ENCODE measurements at places on chromosomes 3 and 15.

- no peak for DNase-seq
Observed at GRCh38 chr15:69664572-69665571, 212.3 kb downstream of the RPLP1 start.

GRCh38 chr3:58837856-58838255 lies 171.3 kb upstream of the FAM3D start:
- DNase-seq = no peak

DNA sequence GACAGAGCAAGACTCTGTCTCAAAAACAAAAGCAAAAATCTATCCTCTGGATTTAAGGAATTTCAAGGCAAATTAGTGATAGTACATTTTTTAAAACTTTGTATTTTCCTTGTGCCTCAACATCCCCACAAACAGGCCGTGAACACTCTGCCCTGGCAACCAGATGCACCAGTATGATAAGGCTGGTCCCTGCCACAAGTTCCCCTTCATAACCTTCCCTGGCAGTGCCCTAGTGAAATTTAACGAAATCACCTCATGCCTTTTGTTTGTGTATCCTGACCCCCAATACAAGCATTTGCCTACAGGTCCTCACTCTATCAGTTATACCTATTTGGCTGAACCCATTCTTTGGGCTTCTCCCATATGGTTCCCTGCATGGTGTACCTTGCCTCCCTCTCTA lies 107.4 kb upstream of the FLNB start:
- no peak for DNase-seq

DNA sequence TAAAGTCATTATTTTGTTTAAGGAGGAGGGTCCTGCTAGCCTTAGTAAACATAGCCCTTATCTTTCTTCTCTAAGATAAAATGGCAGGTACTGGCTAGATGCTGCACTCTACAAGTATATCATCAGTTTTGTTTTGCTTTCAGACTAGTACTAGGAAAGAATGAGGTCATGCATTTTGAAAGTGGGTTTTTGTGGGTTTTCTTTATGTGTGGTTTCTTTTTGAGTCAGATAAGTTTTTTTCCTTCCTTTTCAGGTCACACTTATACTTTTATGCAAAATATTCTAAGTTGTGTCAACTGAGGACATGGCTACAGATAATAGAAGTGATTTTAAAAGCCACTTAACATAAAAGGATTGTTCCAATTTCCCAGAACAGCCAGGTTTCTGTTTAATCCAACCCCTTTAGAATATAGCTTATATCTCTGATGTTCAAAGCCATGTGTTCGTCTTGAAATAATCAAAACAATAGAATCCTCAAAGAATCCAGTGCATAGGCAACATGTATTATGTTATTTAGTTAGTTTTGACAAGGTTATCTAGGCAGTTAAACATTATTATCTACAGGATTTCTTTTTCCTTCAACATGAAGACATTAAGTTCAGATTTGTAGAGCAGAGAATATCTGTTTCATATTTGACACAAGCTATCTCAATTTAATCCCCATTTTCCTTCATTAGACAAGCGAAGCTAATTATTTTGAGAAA lies 406.2 kb downstream of the RBMS3 start:
- peak; percentile 74 for DNase-seq

GRCh38 chr3:74518610-74519009 lies 95.8 kb downstream of the CNTN3 start:
- no peak for DNase-seq

DNA sequence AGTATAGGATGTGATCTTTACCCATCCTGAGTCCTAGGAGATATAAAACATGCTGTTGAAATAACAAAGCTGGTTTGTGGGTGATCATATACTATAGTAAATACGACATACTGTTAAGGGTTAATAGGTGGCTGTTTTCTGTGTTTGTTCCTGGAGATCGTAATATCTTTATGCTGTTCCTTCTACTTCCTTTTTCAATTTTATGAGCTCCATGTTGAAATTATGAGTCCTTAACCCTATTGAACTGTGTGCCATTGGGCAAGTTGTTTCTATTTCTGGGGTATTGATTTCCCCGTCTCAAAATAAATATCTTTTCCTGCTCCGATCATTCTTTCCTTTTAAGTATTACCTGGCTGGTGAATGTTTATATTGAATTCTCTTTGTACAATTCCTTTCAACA lies 115.1 kb downstream of the LPP start:
- DNase-seq = no peak

GRCh38 chr3:149640976-149641728 lies 16.7 kb downstream of the WWTR1 start:
- no peak for DNase-seq

DNA sequence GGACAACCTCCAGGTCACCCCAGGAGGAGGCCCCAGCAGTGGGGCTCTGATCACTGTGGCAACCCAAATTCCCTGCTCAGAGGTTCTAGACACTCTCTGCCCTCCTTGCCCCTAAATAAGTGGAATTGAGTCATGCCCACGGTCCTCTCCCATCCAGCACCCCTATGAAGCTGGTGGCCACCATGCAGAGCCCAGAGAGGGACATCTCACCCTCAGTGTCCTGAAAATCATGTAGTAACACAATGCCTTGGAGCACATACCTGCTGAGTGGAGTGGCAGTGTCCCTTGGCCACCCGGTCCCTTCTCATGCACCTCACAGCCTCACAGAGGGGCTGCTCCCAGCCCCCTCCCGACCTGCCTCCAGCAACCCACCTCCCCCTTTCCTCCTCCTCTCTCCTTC lies 114.3 kb upstream of the MEF2A start:
- no peak for DNase-seq

GRCh38 chr15:47407692-47408091 lies 309.6 kb upstream of the SEMA6D start:
- DNase-seq = no peak

- DNase-seq = no peak
Observed at GRCh38 chr3:133970339-133970738, 59.4 kb downstream of the SLCO2A1 start.

DNA sequence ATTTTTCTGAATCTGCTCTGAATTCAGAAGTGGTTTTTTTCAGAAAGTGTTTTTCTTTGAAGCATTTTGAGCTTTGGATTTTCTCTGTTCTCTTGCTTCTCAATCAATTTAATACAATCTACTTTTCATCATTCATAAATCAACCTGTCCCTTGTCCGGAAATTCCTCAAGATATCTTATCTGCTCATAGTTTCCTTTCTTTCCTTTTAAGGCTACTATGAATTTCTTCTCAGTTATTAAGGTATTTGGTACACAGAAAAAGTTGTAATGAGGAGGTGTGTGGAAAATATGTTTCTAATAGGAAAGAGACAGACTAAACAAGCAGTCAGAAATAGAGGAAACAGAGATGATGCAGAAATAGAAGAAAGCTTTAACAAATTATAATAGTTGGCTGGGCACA lies 14.4 kb downstream of the CGGBP1 start:
- no peak for DNase-seq

DNA sequence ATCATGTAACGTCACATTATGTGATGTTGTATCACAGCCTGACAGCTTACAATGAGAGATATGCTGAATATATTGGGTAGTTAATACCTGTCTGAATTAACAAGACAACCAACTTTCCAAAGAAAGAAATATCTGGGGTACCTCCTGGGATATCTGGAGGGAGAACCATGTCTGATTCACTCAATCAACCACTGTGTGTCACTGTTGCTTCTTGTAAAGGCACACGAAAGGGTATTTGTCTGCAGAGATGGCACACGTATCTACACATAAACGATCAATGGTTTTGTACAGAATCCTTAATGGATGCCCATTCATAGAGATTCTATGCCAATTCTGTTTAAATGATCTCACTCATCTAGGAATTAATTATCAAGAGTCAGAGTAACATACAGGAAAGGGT lies 252.1 kb upstream of the TMCO5A start:
- no peak for DNase-seq

- no peak for DNase-seq
Observed at GRCh38 chr15:65887565-65887964, 18.3 kb downstream of the RAB11A start.

DNA sequence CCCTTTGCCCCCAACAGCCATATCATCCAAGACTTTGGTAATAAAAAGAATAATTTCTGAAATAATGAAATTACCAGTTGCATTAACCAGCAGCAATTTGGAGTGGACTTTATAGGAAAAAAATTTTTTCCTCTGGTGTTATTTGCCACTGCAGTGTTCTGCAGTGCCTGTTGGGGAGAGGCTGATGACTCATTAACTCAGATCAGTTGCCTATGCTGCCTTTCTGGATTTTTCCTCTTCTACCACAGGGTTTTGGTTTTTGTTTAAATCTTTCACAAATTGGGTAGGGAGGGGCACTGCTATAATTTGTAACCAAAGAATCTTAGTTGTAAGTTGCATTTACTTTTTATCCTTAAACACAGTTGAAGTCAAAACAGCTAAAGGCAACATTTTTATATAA lies 22.7 kb downstream of the ATP6V1A start:
- DNase-seq = no peak

DNA sequence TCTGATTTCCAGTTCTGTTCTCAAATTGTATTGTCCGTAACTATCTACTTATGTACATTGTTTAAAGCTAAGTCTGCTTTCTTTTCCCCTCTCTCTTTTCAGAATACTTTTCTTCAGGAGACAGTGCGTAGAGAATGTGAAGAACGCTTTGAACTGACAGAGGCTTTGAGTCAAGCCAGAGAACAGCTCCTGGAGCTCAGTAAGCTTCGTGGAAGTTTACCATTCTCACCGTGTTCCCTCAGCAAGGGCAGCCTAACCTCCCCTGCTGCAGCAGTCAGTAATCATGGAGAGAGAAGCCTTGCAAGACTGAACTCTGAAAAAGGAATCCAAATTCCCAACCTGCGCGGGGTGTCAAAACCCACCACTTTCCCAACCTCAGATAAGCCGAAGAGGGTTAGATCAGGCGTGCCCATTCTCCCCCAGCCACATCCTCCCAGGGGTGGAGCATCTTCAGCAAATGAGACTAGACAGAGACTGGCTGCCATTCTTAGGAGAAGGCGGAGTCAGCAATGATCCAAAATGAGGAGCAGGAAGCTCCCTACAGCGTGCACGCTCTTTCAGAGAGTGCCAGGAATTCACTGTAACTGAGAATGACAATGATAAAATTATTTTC lies 114.6 kb downstream of the CCNL1 start:
- no peak for DNase-seq

DNA sequence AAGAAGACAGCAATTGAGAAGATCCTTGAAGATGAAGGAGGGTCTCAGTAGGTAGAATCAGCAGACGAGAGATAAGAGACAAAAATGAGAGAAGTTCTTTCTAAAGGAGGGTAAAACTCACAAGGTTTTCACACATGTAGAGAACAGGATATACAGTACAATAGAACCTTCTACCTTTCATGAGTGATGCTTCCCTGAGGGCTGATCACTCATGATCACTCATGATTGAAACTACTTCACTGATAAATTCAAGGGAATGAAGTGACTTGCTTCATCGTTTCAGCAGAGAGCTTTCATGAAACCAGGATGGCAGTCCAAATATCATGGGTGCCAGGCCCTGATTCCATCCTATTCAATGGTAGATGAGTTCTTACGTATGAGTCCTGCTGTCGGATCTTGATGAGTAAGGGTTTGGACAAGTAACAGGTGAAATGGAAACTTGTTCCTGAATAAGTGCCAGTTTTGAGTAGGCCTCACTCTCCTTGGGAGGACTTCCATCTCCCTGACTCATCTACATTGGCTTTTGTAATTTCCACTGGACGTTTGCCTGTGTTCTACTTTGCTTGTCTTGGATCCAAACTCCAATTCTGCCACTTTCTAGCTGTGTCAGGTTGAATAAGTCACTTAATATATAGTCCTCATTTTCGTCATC lies 9.6 kb upstream of the CLDN16 start:
- DNase-seq = no peak

- no peak for DNase-seq
Observed at GRCh38 chr3:114223143-114223542, 14.2 kb downstream of the ZNF80 start.

GRCh38 chr3:183369117-183369516 lies 59.3 kb downstream of the MCF2L2 start:
- no peak for DNase-seq

GRCh38 chr15:32671339-32672325 lies 30.1 kb downstream of the SCG5 start:
- no peak for DNase-seq

GRCh38 chr3:71673486-71673885 lies 51.7 kb downstream of the EIF4E3 start:
- no peak for DNase-seq

DNA sequence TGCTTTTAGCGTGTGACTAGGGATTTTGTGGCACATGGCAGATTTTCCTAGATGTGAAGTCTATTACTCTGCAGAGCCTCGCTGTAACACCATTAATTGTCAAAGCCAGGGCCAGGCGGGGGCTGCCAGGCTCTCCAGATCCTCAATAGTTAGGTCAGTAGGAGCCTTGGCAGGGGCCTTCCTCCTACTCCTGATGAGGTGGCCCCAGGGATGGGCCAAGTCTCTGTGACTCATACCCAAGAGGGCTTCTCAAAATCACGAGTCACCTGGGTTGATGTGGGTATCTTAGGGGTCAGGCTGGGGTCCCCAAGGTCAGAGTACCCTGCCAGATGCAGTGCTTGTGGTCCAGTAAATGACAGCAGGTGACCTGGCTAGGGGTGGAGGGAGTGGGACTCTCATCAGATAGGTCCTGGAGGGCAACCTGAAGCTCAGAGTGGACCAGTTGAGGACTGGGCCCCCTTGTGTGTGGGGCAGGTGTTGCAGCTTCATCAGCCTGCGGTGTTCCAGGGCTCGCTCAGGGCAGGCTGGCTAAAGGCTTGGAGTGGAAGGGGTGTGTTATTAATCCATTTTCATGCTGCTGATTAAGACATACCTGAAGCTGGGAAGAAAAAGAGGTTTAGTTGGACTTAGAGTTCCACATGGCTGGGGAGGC lies 88.5 kb upstream of the MYZAP start:
- DNase-seq = no peak

- no peak for DNase-seq
Observed at GRCh38 chr3:114933407-114933806, 213.7 kb downstream of the ZBTB20 start.

- DNase-seq = no peak
Observed at GRCh38 chr3:32186097-32186496, 52.4 kb upstream of the CMTM8 start.

GRCh38 chr3:106121491-106122289 lies 252.9 kb upstream of the CBLB start:
- no peak for DNase-seq

GRCh38 chr3:142779591-142779990 lies 55.8 kb downstream of the TRPC1 start:
- no peak for DNase-seq

GRCh38 chr3:150097588-150097890 lies 126.8 kb upstream of the PFN2 start:
- no peak for DNase-seq

Measured in thymus (tissue), 14 donors.